Ammon's horn (tissue), 1 donor: ENCODE measurements at places on chromosomes 5 and 9.
A peak's percentile ranks its signal among the peaks of the same experiment; 100 is the strongest.

DNA sequence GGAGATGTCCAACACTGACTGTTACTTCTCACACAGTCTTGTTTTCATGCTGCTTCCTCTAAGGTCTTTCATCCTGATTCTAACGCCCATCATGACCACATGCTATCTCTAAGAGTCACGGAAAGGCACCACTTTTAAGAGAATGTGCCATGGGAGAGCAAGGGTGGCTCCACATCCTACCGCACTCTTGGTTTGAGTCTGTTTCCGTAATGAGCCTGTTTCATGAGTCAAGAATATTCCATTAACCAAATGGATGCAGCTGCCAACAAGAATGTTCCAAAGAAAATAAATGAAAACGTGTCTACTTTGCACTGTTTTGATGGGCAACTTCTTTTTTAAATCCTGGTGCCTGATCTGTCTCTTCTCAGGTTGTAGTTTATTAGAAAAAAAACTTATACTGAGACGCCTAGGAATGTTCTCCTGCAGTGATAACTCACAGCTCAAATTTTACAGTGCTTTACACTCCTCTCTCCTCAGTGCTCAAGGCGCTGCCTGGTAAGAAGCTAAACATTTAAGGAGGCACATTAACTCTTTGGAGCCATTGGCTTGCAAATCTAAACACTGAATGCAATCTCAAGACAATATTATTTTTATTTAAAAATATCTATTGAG, 124.3 kb downstream of the FGF1 start:
- no peak for DNase-seq

DNA sequence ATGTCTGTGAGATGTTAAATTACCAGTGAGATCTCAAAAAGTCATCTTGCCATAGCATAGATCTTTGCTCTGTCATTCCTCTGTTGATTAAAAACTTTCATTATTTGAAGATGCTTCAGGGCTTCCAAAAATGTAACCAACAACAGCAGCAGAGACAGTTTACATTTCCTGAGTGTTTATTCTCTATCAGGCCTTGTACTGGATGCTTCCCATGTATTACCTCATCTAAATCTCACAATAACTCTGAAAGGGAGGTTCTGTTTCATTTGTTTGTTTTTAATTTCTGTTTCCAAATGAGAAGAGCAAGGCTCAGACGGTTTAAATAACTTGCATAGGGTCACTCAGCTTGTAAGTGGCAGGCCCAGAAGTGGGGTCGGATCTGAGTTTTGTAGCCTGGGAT, 45.2 kb downstream of the MRRF start:
- DNase-seq, result no peak

DNA sequence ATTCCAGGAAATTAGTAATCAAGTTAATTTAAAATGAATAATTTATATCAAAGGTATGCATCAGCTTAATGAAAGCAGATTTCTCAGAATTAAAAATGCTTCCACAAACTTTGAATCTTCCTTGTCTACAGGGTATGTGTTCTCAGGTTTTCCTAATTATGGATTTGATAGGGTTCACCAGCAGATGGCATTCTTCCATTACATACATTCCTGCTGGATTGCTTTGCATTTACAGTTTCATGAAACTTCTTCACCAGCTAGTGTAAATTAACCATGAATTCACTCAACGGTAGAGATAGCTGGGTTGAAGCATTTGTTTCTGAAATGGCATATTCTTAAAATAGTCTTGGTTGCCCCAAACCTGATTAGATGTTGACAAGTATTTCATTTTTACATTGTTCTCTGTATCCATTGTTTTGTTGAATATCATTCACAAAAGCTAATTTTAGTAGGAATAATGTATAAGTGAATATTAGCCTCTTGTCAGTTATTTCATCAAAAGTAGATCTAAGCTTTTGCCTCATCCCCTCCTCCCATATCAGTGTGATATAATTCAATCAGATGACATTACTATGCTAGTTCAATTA, 68.7 kb upstream of the WDR41 start:
- DNase-seq, result peak; percentile 64

GRCh38 chr5:132759114-132760048, 12.2 kb downstream of the CCNI2 start:
- DNase-seq, result no peak

GRCh38 chr5:68392617-68393016, 177.1 kb downstream of the PIK3R1 start:
- no peak for DNase-seq

GRCh38 chr9:72728031-72728770, 206.8 kb downstream of the TMC1 start:
- no peak for DNase-seq

- no peak for DNase-seq
Measured at GRCh38 chr9:77949751-77950436, 81.7 kb downstream of the GNAQ start.

DNA sequence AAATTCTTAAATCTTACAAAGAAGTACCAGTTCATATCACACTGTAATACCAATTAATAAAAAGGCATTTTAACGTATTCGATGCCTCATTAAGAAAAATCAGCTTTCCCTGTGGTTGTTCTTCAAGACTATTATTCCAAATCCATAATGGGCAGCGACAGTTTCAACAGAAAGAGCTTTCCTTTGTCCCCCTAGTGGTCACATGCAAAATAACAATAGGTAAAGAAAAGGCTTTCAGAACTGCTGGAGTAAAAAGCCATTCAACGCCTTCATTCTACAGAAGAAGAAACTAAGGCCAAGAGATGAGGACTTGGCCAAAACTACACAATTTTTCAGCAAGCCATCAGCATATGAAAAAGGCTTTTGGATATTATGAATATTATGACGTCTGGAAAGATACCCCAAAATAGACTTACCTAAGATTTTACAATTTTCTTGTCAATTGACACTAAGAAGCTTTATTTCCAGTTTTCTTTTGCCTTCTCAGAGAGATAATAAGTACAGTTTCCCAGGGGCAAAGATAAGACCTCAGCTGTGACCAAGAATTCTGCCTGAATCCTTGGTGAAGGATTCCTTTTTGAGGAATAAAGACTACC, 6.7 kb upstream of the CDH6 start:
- DNase-seq, result peak; percentile 47

DNA sequence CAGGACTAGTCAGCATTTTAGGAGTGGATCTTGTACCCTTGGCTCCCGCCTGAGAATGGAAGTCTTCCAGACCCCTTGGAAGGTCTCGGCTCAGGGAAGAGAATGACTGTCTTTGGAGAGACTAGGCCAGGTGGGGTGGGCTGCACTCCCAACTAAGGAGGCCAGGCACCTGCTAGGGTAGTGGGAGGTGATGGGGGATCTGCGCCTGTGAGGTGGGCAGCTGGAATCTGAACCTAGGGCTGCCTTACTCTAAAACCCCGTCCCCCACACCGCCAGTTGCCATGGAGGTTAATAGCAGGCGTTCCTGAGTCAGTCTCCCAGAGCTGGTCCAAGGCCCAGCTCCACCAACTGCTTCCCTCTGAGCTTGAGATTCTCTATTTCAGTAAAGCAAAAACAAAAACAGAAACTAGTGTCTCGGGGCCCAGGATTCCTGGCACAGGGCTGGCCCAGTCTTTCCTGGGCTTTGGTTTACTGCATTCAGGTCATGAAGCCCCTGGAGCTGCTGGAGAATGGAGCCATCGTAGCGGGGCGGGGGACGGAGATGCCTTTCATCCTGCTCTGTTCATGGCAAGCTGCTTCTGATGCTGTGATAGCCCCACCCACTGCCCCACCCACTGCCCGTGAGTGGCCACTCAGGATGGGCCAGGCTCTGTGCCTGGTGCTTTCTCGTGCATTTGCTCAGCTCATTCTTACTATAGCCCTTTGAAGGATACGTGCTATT, 57.5 kb downstream of the DAB2IP start:
- DNase-seq, result peak; percentile 69

- peak; percentile 28 for DNase-seq
Measured at GRCh38 chr5:37723162-37723961, 116.5 kb downstream of the GDNF start.

DNA sequence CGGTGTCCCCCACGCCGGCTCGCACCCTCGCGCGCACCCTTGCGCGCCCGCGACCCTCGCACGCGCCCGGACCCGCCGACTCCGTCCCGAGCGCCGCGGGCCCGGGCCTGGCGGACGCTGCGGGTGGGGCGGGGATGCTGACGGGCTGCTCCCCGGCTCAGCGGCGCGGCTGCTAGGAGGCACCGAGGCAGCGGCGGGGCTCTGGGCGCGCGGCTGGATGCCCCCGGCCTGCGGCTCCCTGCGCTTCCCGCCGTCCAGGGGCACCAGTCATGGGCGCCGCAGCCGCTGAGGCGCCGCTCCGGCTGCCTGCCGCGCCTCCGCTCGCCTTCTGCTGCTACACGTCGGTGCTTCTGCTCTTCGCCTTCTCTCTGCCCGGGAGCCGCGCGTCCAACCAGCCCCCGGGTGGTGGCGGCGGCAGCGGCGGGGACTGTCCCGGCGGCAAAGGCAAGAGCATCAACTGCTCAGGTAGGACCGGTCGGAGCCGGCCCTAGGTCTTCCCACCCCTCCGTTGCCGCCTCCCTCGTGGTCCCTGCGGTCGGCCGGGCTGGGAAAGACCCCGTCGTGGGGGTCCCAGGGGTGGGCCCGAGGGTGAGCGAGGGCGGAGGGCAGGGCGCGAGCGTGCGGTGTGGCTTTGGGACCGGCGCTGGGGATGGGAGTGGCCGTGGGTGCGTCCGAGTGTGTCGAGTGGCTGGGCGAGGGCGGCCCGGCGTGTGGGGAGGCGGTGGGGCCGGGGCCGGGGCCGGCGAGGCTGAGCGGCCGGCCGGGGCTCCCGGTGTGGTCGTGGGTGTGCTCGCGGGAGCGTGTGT, 530 bp downstream of the TMEFF1 start:
- peak; percentile 29 for DNase-seq

GRCh38 chr9:4224181-4224580, 75.7 kb downstream of the GLIS3 start:
- DNase-seq, result no peak

DNA sequence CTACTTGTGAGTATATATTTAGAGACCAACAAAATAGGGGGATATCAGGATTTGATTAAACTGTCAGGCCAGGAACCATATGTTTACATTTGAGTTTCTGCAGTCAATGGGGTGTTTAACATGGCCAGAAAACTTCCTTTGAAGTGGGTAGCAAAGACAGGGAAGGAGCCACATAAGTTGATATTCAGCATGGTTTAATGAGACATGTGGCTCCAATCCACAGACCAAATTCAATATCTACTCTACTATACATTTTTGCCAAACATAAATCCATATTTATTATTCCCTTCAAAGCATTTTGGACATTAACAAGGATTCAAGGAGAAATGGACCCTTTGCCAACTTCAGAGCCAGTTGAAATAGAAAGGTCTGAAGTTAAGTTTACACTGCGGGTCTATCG, 99.8 kb downstream of the TAF11L14 start:
- no peak for DNase-seq

GRCh38 chr9:123318961-123319421, 37.0 kb upstream of the CRB2 start:
- DNase-seq, result peak; percentile 57

- no peak for DNase-seq
Measured at GRCh38 chr5:24142341-24142740, 502.4 kb downstream of the CDH10 start.

- no peak for DNase-seq
Measured at GRCh38 chr5:11790201-11790600, 114.0 kb downstream of the CTNND2 start.

DNA sequence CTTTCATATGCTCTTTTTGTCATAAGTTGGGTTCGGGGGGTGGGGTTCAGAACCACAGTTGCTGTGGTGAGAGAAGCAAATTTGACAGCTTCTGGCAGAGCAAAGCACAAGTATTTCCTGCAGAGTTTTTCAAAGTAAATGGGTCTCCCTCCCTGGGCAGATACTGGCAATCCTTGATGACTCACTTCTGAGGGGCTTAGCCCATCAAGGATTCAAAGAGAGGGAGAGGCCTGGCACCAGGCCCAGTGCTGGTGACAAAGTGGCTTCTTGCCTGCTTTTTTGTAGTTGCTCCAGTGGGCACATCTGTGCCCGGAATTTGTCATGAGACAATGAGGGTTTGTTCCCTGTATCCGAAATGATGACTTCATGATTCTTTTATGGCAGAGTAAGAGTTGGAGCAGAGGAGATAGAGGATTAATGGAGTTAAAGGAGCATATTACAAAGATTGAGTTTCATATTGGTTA, 46.6 kb upstream of the TNC start:
- DNase-seq, result peak; percentile 74

DNA sequence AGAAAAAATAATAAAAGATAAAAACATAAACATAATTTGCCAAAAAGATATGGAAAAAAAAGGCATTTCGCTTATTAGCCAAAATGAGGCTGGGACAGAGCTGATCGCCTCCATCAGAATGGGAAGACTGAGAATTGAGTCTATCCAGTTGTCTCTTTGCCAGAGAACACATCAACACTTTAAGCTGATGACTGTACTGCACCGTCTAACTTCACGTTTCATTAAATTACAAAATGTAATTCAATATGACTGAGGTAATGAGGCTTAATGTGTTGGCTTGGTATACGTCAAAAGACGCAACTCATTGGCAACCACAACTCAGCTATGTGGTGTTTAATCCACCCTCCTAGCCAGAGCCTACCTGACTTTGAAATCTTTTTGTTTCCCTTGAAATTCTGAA, 462.7 kb upstream of the CD180 start:
- no peak for DNase-seq

DNA sequence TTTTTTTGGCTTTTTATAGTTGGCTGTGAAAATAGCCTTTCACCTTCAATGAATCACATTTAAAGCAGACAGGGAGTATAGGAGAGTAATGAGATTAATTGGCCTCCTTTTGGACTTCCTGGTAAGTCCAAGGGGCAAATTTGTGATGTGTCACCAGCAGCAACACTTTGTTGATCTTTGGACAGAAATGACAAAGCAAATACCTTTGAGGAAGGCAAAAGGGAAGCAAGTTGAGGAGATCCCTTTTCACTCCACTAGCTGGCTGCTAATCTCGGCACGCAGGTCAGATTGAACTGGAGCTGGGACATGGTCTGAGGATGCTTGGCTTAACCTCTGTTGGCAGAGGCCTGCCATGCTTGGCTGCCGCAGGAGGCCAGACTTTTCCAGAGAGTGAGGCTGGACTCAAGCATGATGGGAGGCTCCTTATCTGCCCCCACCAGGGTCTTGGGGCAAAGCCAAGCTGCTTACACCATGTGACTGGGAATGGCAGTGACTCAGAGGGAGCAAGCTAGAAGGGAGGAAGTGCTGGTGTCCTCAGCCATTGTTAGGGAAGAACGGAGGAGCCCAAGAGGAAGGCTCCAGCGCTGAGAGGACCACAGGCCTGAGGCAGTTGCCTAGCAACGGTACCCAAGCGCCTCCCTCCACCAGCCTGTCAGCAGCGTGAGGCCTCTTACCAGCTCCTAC, 174.5 kb upstream of the MAP1B start:
- DNase-seq, result peak; percentile 70

DNA sequence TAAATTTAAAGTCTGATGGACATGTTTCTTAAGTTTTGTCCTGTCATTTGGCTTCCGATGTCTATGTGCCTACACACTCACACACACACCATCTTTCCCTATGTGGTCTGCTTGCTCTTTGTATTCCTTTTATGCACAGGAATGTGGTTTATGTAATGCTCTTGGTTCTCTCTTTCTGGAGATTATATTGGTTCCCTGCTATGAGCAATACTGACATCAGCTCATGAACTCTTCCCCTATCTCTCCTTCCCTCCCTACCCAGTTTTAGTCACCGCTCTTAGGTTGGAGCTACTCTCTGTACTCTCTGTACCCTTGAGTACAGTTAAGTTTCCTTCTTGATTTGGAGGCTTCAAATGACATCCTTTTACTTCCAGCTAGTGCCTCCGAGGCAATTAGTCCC, 77.9 kb upstream of the MVB12B start:
- DNase-seq, result no peak
